Activated naive CD4-positive, alpha-beta T cell treated with anti-CD3 and anti-CD28 coated beads, Interleukin-2, amount 10 ng/mL, durations not matched to agents 5 hours and 36 hours (primary cell): ENCODE measurements at places on chromosomes 13 and 19. TPM values are rescaled to one million over a fixed set of nuclear protein-coding genes. Genes with fewer than 3 reads are reported as not detected.

Gene GARIN5A
- total RNA-seq: 0.15 TPM

Gene PTH2
- 1.5 TPM for total RNA-seq

Gene CD79A
- 9.3 TPM for total RNA-seq

Gene TEX30
- 21.9 TPM for total RNA-seq

Gene RNF225
- total RNA-seq: 0.31 TPM

Gene LHB
- not detected for total RNA-seq

Gene TNNT1
- not detected for total RNA-seq

Gene ZNF382
- 13.5 TPM for total RNA-seq

Gene KLK3
- not detected for total RNA-seq

Gene CD209
- not detected for total RNA-seq
